ENCODE measurements at places on chromosomes 1 and 21.

DNA sequence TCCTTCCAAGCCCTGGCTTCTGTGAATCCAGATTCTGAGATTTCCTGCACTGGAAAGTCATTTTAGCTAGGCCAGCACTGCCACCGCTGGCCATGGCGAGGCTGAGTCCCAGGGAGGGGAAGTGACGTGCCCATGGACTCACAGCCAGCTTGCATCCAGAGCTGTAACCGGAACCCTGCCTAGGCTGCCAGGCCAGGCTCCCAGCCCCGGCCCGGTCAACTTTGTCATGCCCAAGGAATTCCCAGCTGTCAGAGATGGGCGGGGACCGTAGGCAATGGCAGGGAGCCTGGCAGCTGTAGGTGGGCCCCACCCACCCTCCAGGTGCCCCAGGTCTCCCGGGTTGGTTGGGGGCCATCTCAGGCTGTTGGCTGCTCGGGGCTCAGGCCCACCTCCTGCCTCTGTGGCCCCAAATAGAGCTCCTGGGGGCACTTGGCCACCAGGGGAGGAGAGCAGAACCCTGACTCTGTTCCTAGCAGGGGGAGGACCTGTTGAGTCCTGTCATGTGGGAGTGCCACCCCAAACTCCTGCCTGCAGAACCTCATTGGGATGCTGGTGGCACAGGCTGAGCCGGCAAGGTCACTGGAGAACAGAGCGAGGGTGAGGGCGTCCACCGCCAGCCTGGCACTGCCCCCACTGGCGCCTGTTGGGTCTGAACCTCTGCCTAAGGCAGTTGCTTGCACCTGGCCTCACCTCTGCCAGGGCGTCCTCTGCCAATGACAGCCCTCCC, 57.8 kb downstream of the FOXO6 start:
- DNase-seq = no peak

GRCh38 chr1:158311066-158311465, 20.3 kb downstream of the CD1B start:
- no peak for DNase-seq

DNA sequence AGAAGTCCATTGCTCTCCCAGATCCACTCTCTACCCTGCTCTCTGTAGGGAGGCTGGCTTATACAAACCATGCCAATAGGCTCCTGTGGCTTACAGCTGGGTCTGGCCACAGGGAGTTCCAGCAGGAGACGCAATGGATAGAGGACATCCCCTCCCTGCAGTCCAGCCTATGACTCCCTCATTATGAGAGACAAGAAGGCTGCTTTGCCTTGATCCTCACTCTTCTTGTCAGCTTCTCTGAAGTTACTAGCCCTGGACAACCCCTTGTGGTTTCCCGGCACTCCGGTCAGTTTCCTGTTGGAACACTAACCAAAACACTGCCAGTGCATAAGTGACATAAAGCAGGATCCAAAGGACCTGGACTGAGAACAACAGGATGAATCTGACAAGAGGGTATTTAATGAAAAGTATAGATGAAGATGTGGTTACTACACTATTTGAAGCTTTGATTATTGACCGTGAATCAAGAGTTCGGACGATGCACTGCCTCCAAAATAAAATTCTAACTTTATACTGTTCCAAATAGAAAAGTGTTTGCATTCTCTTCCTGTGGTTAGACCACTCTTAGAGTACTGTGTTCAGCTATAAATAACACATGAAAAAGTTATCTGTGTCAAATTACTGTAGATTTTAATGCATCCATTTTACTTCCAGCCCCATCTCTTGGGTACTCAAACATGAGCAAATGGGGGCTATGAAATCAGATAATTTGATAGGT, 32.7 kb upstream of the ZNF326 start:
- no peak for DNase-seq

- peak; percentile 65 for DNase-seq
Observed at GRCh38 chr1:32400876-32401631, 6.8 kb upstream of the BSDC1 start.

DNA sequence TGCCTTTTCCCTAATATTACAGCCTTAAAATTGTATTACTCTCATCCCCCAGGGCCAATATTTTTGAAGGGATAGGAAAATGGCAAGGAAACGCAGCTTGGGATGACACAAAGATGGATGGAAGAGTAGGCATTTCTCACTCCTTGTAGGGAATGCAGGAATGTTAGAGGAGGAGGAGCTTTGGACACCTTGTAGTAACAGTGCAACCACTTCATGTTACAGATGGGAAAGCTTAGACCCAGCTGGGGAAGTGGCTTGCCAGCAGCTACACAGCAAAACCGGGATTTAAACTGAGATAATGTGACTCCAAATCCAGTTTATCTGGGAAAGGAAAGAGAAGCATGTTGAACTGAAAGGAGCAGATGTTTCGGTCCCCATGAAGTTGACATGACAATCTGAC, 473.7 kb upstream of the DAB1 start:
- DNase-seq = no peak

GRCh38 chr1:227896710-227897655, 50.7 kb downstream of the WNT9A start:
- DNase-seq = no peak

DNA sequence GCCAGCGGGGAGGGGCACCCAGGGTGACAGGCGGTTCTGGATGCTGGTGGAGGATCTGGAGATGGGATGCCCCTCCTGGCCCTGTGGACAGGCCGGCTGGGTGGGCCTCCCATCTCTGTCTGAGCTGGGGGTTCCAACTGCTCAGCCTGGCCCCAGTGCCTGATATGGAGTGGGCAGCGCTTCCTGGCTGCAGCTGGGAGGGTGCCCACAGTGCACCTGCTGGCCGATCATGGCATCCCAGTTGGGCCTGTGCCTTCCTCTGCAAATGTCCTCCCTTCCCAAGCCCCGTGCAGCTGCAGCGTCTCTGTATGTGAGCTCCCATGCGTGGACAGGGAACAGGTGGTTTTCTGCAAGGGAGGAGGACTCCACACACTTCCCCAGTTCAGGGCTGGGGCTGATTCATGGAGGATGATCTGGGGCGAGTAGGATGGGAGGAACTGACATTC, 2.1 kb downstream of the PFKL start:
- no peak for DNase-seq

DNA sequence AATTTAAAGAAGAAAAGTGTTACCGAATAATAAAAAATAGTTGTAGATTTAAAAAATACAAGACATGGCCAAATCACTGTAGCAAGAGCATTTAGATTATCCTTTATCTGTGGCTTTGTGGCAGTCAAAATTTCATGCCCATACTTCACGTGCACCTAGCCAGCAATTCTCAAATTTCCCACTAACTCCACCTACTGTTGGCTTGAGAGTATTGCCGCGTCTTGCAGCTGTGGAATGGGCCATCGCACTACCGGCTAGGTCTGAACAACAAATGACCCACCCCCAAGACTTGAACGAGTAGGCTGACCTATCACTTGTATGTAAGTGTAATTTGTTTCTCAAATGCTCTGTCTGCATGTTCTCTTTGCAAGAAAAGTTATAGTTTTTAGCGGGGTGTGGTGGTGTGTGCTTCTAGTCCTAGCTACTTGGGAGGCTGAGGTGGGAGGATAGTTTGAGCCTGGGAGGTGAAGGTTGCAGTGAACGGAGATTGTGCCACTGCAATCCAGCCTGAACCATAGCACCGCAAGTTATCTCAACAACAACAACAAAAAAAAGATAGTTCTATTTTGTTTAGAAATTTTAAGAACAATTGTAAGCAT, 4.1 kb downstream of the KRTAP13-4 start:
- DNase-seq = no peak

DNA sequence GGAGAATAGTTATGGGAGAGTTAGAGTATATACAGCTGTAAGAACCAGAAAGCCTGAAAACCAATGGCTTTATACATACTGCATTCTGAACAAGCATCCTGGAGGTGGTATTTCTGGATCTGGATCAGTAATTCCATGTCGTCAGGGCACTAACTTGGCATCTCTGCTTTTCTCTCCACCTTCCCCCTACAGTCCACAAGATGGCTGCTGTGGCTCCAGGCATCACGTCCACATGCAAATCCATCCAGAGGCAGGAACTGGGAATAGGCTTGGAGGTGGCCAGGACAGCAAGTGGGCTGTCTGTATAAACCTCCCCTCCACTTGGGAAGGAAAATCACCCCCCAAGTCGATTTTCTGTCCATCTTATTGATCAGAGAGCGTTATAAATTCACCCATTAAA, 86.2 kb upstream of the WDR26 start:
- DNase-seq = no peak

DNA sequence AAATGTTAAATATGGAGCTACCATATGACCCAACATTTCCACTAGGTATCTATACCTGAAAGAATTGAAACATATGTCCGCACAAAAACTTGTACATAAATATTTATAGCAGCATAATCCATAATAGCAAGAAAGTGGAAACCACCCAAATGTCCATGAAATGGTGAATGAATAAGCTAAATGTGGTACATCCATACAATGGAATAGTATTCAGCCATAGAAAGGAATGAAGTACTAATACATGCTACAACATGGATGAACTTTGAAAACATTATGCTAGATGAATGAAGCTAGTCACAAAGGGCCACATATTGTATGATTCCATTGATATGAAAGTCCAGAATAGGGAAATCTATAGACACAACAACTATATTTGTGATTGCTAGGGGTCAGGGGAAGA, 20.0 kb upstream of the BLACAT1 start:
- no peak for DNase-seq

- no peak for DNase-seq
Observed at GRCh38 chr1:119782631-119783325, 14.1 kb upstream of the HMGCS2 start.

- DNase-seq = no peak
Observed at GRCh38 chr1:112723511-112723839, 8.3 kb upstream of the PPM1J start.

- DNase-seq = no peak
Observed at GRCh38 chr1:6427441-6428390, 3.1 kb downstream of the ESPN start.

- peak; percentile 17 for DNase-seq
Observed at GRCh38 chr1:236868625-236869467, 73.8 kb downstream of the MTR start.

GRCh38 chr1:241499910-241500309, 19.6 kb downstream of the FH start:
- no peak for DNase-seq

- no peak for DNase-seq
Observed at GRCh38 chr1:58487002-58487401, 59.5 kb downstream of the OMA1 start.

DNA sequence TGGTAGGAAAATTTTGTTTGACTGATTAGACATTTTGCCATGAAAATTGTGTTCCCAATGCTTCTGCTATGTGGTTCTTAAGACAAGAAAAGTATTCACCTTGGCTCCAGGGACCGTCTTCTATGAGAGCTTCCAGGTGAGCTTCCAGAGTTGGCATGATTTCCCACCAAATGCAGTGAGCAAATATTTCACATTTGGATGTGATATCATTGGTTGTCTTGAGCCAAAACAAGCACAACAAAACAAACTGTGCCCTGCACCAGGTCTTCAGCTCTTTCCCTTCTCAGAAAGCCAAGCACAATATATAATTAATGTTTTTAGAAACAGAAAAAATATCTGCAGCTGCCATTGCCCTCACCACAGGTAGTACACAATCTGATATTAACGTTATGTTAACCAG, 1009.0 kb downstream of the PLA2G4A start:
- no peak for DNase-seq

DNA sequence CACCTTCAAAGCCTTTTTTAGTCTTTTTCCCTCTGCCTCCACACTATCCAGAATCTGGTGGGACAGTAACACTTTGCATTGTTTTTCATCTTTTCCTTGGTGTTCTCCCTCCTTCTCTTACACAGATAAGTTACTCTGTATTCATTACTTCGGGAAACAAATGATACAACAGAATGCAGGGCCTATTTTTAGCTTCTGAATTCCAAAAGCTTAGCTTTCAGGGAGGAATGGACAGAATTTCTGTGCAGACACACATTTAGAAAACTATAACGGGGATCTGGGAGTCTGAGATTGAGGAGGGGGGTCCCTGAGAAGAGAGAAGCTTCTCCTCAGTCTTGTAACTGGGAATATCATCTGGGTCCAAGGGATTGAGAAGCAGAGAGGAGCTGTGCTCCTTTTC, 3.5 kb upstream of the STK40 start:
- DNase-seq = no peak

- no peak for DNase-seq
Observed at GRCh38 chr1:27773826-27774445, 917 bp downstream of the STX12 start.

DNA sequence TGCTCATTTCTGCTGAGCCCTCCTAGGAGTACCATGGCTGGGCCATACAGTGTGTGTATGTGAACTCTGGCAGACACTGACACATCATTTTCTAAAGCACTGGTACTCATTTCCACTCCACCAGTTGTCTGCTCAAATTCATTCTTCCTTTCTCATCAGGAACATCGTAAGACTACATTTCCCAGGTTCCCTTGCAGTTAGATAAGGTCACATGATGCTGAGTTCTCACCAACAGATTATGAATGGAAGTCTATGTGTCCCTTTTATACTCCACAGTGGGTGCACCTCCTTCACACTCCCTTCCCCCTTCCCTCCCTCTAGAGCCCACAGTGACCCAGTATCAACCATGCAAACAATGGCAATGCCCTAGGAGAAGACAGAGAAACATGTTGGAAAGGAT, 38.3 kb upstream of the PAX7 start:
- no peak for DNase-seq

DNA sequence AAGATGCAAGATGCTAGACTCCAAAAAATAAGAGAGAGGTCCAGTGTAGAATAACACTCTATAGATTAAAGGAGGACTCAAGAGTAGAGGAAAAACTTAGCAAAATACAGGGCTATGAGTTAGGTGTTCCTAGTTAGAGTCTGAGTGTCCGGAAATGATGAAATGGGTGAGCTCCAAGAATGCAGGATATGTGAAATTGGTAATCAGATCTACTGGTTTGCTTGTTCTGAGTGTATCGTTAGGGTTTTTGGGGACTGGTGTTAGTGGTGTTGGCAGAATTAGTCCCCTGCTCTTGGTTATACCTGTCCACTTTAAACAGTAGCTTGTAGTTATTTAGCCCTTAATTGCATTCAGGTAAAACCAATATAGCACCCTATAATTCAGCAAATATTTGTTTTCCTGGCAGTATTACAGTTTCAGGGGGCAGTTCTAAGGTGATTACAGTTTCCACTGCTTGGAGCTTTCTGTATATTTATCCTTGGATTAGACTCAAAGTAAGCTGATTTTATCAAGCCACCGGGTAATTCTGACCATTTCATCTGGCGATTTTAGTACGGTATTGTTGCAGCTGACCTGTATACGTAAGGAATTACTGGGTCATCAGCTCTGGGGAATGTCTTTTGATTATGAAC, 332.7 kb downstream of the CHRM3 start:
- no peak for DNase-seq

DNA sequence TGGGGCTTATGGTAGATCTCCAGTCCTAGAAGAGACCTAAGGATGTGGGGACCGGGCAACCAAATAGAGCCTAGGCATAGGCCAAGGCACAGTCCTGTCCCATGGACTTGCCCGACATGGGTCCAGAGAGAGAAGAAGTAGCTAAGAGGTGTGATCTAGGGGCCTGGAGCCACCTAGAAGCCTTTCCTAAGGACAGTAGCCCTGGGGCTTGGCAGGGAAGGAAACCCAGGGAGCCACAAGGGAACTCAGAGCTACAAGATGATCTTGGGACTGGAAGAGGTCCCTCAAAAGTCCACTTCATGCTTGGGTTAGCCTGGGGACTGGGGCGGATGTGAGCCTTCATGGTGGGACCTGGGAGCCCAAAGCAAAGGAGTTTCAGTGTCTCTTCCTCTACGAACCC, 18.8 kb downstream of the IRF2BP2 start:
- DNase-seq = no peak

GRCh38 chr1:112318698-112319370, 77.2 kb upstream of the CTTNBP2NL start:
- no peak for DNase-seq
